ENCODE measurements at places on chromosomes 5 and 9. TPM values are rescaled to one million over a fixed set of nuclear protein-coding genes. Genes with fewer than 3 reads are reported as not detected.

DNA sequence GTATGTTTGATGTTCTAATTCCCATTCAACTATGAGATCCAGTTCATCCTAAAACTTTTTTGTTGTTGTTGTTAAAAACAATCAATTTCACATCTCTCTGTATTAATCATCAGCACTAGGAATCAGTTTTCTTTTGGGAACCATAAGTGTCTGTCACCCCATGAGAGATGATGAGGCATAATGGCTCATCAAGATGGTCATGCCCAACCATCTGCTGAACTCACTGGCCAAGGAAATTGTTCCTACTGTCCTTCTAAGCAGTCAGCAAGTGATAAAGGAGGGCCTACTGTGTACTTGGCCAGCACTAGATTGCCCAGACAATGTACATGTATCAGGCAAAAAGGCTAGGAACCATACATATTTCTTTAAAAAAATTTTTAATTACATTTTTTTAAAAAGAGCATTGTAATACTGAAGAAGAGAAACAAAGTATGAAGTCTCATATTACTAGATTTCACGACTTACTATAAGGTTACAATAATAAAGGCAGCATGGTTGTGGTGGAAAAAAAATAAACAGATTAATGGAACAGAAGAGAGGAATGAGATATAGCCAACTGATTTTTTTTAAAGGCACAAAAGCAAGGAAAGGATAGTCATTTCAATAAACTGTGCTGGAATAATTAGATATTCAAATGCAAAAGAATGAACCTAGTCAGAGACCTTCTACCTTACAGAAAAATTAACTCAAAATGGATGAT is 458.3 kb downstream of the SPOCK1 start:
- no peak for ATAC-seq

DNA sequence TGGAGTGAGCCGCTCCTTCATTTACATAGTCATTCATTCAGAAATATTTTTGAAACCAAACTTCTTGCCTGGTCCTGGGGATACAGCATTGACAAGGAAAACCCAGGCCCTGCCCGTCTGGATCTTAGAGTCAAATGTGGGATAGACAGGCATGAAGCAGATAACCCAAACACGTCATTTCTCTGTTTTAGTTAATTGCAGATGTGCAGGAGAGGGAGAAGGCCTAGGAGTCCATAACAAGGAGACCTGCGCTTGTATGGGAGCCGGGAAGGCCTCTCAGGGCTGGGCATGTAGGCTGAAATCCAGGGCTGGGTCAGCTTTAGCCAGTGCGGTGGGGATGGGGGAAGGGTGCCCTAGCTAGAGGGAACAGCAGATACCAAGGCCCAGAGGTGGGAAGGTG is 43.3 kb downstream of the PRRX2 start:
- no peak for ATAC-seq

DNA sequence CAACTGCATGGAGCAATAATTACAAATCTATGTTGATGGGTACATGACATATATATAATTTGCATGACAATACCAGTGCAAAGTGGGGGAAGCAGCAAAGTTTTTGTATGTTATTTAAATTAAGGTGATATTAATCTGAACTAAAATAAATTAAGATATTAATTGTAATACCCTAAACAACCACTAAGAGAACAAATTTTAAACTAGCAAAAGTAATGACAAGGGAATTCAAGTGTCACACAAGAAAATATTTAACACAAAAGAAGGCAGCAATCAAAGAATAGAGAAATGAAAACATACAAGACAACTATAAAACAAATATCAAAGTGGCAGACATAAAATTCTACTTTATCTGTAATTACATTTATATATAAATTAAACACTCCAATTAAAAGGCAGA is 2003.4 kb downstream of the MAT2B start:
- no peak for ATAC-seq

GRCh38 chr5:178454303-178454702 is 135.9 kb downstream of the COL23A1 start:
- no peak for ATAC-seq

DNA sequence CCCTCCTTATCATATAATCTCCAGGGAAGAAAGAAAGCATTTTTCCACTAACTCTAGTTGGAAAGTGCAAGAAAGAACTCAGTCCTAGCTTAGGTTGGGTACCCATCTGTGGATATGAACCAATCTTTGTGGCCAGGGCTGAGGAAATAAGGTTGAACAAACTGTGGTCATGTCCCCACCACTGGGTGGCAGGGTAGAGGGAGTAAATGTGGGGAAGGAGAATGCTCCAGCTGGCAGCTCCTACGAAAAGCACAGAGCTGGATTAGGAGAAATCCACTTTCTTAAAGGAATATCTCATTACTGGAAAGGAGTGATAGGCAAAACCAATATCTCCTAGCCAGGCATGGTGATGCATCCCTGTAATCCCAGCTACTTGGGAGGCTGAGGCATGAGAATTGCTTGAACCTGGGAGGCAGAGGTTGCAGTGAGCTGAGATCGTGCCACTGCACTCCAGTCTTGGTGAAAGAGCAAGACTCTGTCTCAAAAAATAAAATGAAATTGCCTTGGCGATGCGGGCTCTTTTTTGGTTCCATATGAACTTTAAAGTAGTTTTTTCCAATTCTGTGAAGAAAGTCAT is 175.1 kb downstream of the CCDC192 start:
- peak; percentile 69 for ATAC-seq

DNA sequence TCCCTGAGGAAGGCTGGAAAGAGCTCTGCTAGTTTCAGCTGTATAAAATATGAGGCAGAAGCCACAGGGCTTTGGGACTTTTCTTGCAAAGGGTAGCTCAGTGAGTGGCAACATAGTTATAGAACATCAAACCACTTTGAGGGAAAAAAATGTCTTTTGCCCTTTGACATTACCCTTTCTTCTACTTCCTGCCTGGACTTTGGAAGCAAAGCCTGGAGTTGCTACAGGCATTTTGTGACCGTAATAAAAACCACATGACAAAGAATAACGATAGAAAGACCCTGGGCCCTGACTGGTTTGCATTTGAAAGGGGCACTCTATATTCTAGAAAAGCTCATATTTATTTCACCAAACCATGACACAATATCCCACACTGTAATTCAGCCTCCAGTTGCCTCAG is 440.9 kb downstream of the DIRAS2 start:
- no peak for ATAC-seq

GRCh38 chr9:134553061-134553891 is 88.3 kb upstream of the COL5A1 start:
- no peak for ATAC-seq

GRCh38 chr5:52886206-52886605 is 98.5 kb downstream of the ITGA1 start:
- no peak for ATAC-seq

DNA sequence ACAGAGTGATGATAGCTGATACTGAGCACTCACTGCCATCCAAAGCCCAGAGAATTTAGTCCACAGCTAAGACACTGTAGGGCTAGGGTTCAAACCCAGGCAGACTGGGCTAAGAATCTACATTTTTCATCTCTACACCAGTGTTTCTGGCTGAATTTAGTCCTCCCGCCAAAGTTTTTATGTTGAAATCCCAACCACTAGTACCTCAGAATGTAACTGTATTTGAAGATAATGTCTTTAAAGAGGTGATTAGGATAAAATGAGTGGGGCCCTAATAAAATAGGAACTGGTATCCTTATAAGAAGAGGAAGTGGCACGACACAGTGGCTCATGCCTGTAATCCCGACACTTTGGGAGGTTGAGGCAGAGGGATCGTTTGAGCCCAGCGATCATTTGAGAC is 4.3 kb downstream of the GNA14 start:
- no peak for ATAC-seq

DNA sequence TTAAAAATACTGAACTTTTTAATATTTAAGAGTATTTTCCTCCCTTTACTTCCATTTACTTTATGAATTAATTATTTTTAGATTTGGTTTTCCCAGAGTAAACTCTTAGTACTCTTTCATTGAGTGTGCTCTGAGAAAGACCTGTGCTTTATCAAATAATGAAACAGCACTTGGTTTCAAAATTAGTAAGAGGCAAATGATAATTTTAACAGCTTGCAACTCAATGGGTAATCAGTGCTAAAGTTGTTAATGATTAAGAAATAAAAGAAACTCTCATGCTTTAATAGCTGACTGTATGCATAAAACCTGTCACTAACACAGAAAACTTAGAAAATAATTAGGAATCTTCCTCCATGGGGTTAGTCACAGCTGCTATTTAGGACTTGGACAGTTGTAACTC is 244.4 kb downstream of the RFX3 start:
- no peak for ATAC-seq

- no peak for ATAC-seq
These were observed 140.0 kb downstream of the GCNT1 start for GRCh38 chr9:76598981-76599380.

DNA sequence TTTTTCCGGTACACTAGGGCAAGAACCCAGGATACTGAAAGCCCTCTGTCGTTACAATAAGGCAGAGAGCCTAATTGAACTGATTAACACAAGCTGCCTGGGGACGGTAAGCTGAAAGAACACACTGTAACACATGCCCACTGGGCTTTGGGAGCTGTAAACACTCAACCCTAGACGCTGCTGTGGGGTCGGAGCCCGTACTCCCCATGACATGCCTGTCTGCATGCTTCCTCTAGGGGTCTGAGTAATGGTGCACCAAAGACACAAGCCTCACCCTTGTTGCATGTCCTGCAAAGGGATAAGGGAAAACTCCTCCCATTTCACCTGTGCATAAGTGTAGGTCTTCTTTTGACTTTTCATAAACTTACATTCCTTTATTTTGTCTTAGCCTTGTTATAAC is 194.0 kb downstream of the FBXL7 start:
- no peak for ATAC-seq

DNA sequence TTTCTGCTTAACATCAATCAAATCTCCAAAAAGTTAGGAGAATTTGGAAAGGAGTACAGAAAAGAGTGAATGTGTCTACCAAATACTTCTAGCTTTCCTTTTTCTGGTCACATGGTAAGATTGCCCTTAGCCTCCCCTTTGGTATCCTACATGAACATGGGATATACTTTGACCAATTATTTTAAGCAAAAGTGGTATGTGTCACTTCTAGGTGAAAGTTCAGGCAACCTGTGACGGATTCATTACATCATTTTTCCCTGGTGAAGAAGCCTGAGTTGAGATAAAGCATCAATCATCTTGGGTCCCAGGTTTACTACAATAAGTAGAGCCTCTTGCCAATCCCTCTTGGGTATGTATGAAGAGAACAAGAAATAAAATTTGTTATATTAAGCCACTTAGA is 419.2 kb downstream of the PDE4D start:
- no peak for ATAC-seq

DNA sequence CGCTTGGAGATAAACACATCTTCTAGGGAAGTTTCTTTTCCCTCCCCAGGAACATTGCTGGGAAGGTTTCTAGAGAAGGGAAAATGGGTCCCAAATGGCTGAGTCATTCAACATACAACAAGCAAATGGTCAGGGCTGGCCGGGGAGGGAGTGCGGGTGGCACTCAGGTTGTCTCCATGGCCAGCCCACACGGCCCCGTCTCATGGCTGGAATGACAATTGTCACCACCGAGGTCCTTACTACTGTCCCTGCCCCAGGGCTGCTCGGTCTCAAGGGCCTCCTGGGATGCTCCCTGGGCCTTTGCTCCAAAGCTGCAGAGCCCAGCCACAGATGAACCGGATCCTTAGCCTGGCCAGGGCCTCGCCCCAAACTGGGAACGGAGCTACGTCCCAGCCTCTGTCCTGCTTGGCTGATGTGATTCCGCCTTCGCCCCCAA is 121.9 kb downstream of the FGF18 start:
- ATAC-seq, result no peak

GRCh38 chr5:32443541-32444430 is 754 bp downstream of the ZFR start:
- peak; percentile 68 for ATAC-seq

- ATAC-seq, result no peak
These were observed 36.5 kb downstream of the PTBP3 start for GRCh38 chr9:112296929-112297328.

DNA sequence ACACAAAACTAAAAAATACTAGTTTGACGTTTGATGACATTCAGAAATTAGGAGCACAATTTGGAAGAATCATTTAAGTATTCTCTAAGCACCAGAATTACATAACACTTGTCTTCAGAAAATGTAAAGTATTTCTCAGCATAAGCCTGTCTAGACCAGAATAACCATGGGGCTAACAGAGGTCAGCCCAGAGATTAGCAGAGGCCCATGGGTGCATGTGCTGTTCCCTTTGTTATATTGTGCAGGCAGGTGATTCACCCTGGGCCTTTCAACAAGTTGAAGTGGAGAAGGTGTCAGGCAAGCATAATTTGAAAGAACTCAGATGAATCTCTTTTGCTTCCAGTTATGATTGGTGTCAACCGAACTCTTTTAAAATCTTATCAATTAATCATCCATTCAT is 227.9 kb downstream of the LURAP1L start:
- ATAC-seq, result no peak

The PDLIM4 gene
- total RNA-seq, result 7.0 TPM

The CCNJL gene
- 2.6 TPM for total RNA-seq

The QSOX2 gene
- total RNA-seq, result 14.0 TPM

The TAS2R1 gene
- 0.11 TPM for total RNA-seq

Data from motor neuron (in vitro differentiated cells).